Stimulated activated CD8-positive, alpha-beta memory T cell treated with anti-CD3 and anti-CD28 coated beads, Interleukin-15, amount 100 ng/mL, for 4 hours (primary cell): ENCODE measurements at places on chromosomes 2 and 18.

DNA sequence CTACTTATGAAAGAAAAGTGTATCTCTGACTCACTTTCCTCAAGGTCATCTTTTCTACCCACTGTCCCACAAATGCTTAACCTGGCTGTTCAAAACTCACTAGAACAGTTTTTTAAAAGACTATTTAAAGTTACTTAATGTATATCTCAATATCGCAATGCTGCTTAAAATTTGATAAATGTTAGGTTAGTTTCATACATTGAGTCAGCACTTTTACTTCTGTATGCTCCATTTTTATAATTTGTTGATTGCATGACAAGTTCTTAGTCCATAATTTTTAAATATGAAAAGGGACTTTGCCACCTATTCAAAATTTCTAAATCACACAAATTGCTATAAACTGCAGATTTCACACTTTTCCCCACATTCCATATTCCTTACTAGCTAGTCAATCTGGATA is 231.7 kb upstream of the SLC39A10 start:
- no peak for DNase-seq

- DNase-seq, result no peak
Observed at GRCh38 chr2:202610380-202610779, 24.4 kb upstream of the FAM117B start.

- no peak for DNase-seq
Observed at GRCh38 chr2:220858101-220858500, 714.0 kb downstream of the EPHA4 start.

DNA sequence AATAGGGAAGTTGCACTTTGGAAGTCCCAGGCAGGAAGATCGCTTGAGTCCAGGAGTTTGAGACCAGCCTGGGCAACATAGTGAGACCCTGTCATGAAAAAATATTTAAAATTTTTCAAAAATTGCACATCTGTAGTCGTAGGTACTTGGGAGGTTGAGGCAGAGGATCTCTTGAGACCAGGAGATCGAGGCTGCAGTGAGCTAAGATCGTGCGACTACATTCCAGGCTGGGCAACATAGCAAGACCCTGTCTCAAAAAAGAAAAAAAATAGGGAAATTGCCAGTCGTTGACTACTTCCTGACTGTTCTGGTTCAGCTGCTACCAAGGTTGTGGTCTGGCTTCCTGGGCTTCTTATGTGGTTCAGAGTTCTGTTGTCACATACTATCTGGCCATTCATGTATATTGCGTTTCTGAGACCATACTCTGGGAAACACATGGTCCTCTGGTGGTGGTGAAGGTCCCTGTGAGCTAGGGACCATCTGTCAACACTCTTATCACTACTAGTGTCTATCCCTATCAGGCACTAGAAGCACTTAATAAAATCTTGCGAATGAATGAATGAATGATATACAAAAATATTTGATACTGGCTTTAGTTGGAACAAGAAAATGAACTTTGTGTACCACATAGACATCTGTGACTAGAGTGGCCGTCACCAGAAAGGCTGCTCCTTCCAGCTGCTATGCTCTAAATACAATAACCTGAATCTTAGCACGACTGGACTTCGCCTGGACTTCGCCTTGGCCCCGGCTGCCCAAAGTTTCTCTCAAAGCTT is 861 bp upstream of the KLHL23 start:
- no peak for DNase-seq

DNA sequence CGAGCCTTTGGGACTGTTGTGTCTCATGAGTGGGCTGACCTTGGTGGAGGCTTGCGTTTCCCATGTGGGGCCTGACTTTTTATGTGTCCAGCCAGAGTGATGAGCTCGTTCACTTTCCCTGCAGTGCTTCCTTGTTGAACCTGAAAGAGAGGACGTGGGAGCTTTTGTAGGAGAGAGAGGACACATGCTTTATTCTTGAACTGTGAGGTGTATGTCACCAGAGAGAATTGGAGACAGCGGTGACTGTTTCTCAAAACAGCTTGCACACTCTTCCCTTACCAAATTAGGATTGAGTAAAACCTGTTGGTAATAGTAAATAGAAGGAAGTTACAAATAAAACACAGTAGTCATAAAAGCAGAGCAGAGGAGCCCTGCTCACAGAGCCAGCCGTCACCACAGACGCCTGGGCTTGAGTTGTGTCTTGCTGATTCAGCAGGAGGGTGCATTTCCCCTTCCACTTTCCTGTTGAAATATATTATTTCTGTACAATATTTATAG is 60.7 kb downstream of the INPP4A start:
- DNase-seq, result no peak

DNA sequence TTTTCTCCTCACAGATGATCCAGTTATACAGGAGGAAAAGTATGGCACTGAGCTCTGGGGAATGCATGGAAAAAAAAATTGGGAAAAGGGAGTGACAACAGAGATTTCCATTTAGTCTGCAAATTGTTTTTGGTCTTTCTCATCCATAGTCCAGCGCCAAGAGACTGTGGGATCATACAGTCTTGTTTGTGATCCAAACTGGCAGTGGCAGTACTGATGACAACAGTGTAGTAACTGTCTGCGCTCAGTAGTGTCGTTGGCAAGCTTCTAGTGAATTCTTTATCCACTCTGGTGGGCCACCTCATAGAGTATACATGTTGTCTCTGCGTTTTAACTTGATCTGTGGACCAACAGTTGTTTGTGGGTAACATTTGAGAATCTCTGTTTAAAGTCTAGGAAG is 37.9 kb downstream of the GALNT1 start:
- DNase-seq, result no peak

GRCh38 chr2:126221506-126221905 is 434.5 kb upstream of the GYPC start:
- no peak for DNase-seq

DNA sequence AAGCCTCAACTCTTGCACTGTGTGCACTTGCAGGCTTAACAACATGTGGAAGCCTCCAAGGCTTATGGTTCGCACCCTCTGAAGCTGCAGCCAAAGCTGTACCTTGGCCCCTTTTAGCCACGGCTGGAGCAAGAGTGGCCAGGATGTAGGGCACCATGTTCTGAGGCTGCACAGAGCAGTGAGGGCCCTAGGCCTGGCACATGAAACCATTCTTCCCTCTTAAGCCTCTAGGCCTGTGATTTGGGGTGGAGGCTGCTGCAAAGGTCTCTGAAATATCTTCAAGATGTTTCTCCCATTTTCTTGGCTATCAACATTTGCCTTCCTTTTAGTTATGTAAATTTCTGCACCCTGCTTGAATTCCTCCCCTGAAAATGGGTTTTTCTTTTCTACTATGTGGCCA is 161.9 kb upstream of the SPATS2L start:
- DNase-seq, result no peak

DNA sequence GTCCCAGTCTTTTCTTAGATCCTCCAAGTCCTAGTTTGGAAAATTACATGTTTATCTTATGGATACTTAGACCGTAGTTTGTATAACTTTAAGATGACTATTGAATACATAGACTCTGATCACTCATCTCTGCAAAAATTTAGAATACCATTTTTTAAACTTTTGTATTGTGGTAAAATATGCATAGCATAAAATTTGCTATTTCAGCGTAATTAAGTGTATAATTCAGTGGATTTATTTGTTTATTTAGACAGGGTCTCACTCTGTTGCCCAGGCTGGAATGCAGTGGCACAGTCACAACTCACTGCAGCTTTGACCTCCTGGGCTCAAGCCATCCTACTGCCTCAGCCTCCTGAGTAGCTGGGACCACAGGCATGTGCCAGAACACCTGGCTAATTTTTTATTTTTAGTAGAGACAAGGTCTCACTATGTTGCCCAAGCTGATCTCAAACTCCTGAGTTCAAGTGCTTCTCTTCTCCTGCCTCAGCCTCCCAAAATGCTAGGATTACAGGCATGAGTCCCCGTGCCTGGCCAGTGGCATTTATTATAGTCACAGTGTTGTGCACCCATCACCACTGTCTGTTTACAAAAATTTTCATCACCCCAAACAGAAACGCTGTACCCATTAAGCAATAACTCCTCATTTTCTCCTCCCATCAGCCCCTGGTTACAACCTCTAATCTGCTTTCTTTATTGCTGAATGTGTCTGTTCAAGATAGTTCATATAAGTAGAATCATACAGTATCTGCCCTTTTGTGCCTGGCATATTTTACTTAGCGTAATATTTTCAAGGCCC is 90.0 kb downstream of the MAP3K20 start:
- DNase-seq, result no peak

DNA sequence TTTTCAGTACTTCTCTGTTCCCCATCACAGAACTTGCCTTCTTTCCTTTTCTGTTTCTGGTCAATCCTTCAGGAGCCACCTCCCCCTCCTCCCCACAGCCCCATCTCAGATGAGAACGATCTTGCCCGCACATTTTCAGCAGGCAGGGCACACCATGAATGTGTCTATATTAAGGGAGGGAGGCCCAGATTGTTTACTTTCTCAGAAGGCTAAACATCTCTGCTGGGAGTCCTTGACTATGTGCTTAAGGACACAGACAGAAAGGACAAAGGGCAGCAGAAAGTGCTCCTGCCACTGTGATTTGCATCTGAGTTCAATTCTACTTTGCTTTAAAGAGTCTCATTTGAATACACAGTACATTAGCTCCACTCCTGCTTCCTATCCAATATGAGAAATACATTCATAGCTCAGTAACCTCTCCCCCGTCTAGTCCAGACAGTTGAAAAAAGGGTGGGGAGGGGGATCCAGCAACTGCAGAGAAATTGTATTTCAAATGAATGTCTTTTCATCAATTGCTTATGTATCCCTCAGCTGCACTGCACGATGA is 175.0 kb upstream of the PARD3B start:
- no peak for DNase-seq

GRCh38 chr2:6637330-6637729 is 228.4 kb downstream of the CMPK2 start:
- DNase-seq, result no peak

- no peak for DNase-seq
Observed at GRCh38 chr2:101698014-101698843, 722 bp downstream of the MAP4K4 start.
